Mesendoderm (in vitro differentiated cells): ENCODE measurements at places on chromosomes 12 and 14.

DNA sequence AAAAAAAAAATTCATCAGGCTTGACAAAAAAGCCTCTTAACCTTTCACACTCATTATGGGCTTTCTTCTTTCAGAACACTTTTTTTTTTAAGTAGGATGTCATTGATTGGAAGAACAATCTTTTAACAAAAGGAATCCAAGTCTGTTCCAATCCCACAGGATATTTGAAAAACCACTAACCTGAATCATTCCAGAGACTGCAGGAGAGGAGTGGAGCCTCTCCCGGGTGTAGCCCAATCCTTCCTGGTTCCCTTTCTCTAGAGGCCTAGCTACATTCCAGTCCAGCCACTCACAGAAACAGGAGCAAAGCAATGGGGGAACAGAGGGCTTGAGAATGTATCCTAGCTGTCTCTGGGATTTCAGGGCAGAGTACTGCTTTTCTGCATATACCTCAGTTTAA is 4.3 kb downstream of the MFAP5 start:
- no peak overlapping the region for H3K4me3 ChIP-seq
- no peaks in the 10 kb centered on the region for H3K27me3 ChIP-seq

DNA sequence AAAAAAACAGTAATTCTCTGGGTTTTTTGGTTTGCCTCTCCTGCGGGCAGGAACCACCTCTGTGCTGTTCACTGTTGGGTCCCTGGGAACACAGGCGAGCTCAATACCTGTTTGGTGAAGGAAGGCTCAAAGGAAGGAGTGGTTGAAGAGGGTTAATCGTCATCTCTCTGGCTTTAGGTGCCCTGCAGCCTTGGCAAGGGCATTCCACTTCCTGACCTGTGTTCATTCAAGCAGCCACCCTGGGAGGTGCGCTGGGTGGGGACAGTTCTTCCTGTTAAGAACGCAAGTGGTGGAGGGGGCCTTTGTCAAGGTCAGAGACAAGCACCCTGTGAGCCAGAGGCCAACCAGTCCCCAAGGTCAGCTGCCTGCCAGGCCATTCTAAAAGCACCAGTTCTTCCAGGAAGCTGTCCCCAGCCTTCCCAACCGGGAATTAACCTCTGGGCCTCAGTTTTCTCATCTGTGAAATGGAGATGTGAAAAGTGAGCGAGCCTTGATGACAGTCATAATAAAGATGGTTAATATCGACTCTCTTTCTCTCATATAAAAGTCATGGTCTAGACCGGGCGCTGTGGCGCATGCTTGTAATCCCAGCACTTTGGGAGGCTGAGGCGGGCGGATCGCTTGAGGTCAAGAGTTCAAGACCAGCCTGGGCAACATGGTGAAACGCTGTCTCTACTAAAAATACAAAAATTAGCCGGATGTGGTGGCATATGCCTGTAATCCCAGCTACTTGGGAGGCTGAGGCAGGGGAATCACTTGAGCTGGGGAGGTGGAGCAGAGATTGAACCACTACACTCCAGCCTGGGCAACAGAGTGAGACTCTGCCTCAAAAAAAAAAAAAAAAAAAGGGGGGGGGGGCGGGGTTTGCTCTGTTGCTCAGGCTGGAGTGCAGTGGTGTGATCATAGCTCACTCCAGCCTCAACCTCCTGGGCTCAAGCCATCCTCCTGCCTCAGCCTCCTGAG is 6.1 kb downstream of the RHOF start:
- H3K36me3 ChIP-seq: no peaks in the 10 kb centered on the region
- no peak overlapping the region for H3K4me3 ChIP-seq
- no peak overlapping the region for H3K27ac ChIP-seq
- no peak for DNase-seq

- no peak for DNase-seq
- no peaks in the 10 kb centered on the region for H3K4me1 ChIP-seq
- H3K27ac ChIP-seq: no peak overlapping the region
Observed at GRCh38 chr14:105399466-105399775, 1.1 kb downstream of the TEX22 start.

DNA sequence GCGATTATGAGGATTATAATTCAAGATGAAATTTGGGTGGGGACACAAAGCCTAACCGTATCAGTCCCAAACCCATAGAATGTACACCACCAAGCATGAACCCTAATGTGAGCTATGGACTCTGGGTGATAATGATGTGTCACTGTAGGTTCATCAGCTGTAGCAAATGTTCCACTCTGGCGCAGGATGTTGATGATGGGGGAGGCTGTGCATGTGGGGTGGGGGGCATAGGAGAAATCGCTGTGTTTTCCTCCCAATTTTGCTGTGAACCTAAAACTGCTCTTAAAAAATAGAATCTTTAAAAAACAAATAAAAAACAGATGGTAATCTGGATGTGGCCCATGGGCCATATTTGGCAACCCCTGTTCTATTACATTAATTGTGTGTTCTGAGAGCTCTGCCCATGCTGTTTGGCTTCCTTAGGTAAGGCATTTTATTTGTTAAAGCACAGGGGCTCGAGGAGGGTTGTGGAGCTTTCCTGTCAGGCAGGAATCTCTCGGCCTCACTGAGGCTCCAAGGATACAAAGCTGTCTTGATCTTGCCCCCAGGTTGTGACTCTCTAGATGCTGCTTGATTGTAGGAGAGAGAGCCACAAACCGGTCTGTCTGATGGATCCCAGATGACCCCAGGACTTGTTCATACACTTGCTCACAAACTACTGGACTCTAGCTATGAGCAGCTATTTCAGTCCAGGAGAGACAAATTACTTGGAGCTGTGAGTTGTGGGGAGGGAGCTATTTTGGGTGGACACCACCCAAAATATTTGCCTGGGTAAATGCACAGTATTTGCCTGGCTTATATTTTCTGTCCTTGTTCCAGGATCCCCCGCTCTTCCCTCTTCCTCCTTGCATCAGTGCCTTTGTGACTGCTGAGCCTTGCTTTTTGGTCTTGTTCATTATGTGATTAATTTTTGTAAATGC is 340.2 kb downstream of the MED13L start:
- no peaks in the 10 kb centered on the region for H3K36me3 ChIP-seq
- H3K27ac ChIP-seq: no peak overlapping the region
- H3K4me1 ChIP-seq: no peaks in the 10 kb centered on the region
- no peak overlapping the region for H3K4me3 ChIP-seq
- no peak for DNase-seq
- H3K27me3 ChIP-seq: no peaks in the 10 kb centered on the region

- H3K36me3 ChIP-seq: no peaks in the 10 kb centered on the region
- H3K27ac ChIP-seq: no peak overlapping the region
- H3K27me3 ChIP-seq: no peaks in the 10 kb centered on the region
- no peaks in the 10 kb centered on the region for H3K4me1 ChIP-seq
- DNase-seq: no peak
Observed at GRCh38 chr14:78451319-78451695, 281.1 kb downstream of the NRXN3 start.

DNA sequence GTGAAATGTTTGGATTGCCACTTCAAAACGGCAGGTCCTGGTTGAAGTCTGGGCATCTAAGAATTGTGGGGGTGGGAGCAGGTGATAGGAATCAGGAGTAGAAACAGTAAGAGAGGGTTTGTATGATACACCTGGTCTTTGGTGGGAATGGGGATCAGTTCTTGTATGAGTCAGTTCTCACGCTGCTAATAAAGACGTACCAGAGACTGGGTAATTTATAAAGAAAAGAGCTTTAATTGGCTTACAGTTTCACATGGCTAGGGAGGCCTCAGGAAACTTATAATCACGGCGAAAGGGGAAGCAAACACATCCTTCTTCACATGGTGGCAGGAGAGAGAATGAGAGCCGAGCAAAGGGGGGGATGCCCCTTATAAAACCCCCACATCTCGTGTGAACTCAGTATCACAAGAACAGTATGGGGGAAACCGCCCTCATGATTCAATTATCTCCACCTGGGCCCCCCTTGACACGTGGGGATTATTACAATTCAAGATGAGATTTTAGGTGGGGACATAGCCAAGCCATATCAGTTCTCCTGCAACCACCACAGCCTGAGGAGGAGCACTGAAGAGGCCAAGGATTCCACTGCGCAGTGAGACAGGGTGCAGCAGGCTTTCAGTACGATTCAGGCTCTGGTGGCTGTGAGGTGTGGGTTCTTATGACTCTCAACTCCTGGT is 52.1 kb downstream of the DRAM1 start:
- no peak overlapping the region for H3K4me3 ChIP-seq
- H3K27ac ChIP-seq: no peak overlapping the region
- H3K36me3 ChIP-seq: no peaks in the 10 kb centered on the region
- H3K4me1 ChIP-seq: no peaks in the 10 kb centered on the region

- DNase-seq: peak; percentile 40
- H3K27me3 ChIP-seq: no peaks in the 10 kb centered on the region
- no peaks in the 10 kb centered on the region for H3K36me3 ChIP-seq
- H3K27ac ChIP-seq: peak overlapping the region; percentile 98
- H3K4me1 ChIP-seq: no peaks in the 10 kb centered on the region
- H3K4me3 ChIP-seq: peak overlapping the region; percentile 82
Observed at GRCh38 chr12:93573552-93574223, 1.2 kb downstream of the SOCS2 start.

- no peak overlapping the region for H3K4me3 ChIP-seq
- DNase-seq: no peak
- H3K36me3 ChIP-seq: no peaks in the 10 kb centered on the region
- no peaks in the 10 kb centered on the region for H3K4me1 ChIP-seq
- H3K27me3 ChIP-seq: no peaks in the 10 kb centered on the region
- no peak overlapping the region for H3K27ac ChIP-seq
Observed at GRCh38 chr12:103997286-103997900, 31.7 kb downstream of the TDG start.

GRCh38 chr12:71426300-71427047 is 13.1 kb upstream of the LGR5 start:
- peaks cover 8% of the 10 kb centered on the region for H3K4me1 ChIP-seq
- H3K4me3 ChIP-seq: no peak overlapping the region
- H3K27me3 ChIP-seq: no peaks in the 10 kb centered on the region
- H3K36me3 ChIP-seq: no peaks in the 10 kb centered on the region

- H3K27me3 ChIP-seq: no peaks in the 10 kb centered on the region
- H3K27ac ChIP-seq: peak overlapping the region; percentile 70
- peak overlapping the region; percentile 96 for H3K4me3 ChIP-seq
Observed at GRCh38 chr12:110742096-110742717, 484 bp downstream of the PPP1CC start.

GRCh38 chr12:117213295-117213808 is 23.1 kb upstream of the FBXO21 start:
- no peaks in the 10 kb centered on the region for H3K4me1 ChIP-seq
- DNase-seq: no peak
- no peak overlapping the region for H3K27ac ChIP-seq
- no peak overlapping the region for H3K4me3 ChIP-seq
- no peaks in the 10 kb centered on the region for H3K27me3 ChIP-seq

DNA sequence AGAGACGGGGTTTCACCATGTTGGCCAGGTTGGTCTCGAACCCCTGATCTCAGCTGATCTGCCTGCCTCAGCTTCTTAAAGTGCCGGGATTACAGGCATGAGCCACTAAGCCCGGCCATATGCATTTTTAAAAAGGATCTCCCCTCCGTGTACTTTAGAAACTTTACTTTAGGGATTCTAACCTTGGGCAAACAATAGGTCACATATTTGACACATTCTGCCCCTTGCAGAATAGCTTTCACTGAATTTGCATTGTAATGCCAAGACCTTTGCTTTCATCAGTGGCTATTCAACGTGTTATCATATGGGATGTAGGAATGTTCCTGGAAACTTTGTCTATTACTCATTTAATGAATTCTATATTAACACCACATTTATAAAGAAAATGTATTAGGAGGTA is 11.4 kb upstream of the ANKS1B start:
- H3K27ac ChIP-seq: no peak overlapping the region
- H3K4me3 ChIP-seq: no peak overlapping the region
- H3K36me3 ChIP-seq: no peaks in the 10 kb centered on the region
- H3K27me3 ChIP-seq: no peaks in the 10 kb centered on the region
- no peaks in the 10 kb centered on the region for H3K4me1 ChIP-seq

GRCh38 chr12:111256629-111257434 is 112.1 kb downstream of the PHETA1 start:
- H3K4me1 ChIP-seq: no peaks in the 10 kb centered on the region
- no peak overlapping the region for H3K4me3 ChIP-seq
- DNase-seq: no peak
- no peak overlapping the region for H3K27ac ChIP-seq

DNA sequence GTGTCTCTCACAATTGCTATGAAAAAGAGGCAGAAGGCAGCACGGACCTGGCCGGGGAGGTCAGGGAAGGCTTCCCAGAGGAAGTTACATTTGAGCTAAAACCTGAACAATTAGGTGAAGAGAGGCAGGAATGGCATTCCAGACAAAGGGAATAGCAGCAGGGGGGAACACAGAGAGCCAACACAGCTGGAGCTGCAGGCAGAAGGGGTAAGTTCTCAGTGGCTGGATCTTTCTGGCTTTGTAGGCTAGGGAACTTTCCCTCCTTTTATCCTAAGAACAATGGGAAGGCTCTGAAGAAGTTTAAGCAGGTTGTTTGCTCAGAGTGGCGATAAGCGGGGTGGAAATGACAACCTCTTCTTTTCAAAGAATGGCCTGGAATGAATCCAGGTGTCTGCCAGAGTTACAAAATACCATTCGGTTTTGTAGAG is 100.0 kb downstream of the PRIMA1 start:
- peak overlapping the region; percentile 61 for H3K27ac ChIP-seq
- DNase-seq: peak; percentile 96
- no peaks in the 10 kb centered on the region for H3K27me3 ChIP-seq
- no peaks in the 10 kb centered on the region for H3K36me3 ChIP-seq

GRCh38 chr12:61385771-61386170 is 874.4 kb upstream of the USP15 start:
- H3K27me3 ChIP-seq: no peaks in the 10 kb centered on the region
- no peak for DNase-seq
- no peak overlapping the region for H3K27ac ChIP-seq
- H3K4me1 ChIP-seq: no peaks in the 10 kb centered on the region
- no peaks in the 10 kb centered on the region for H3K36me3 ChIP-seq
- H3K4me3 ChIP-seq: no peak overlapping the region

- H3K27ac ChIP-seq: no peak overlapping the region
- H3K4me1 ChIP-seq: no peaks in the 10 kb centered on the region
- DNase-seq: no peak
- no peak overlapping the region for H3K4me3 ChIP-seq
- no peaks in the 10 kb centered on the region for H3K36me3 ChIP-seq
Observed at GRCh38 chr12:89257340-89257739, 95.0 kb downstream of the DUSP6 start.

- peaks cover 8% of the 10 kb centered on the region for H3K4me1 ChIP-seq
- H3K27ac ChIP-seq: no peak overlapping the region
- H3K27me3 ChIP-seq: no peaks in the 10 kb centered on the region
Observed at GRCh38 chr12:89424389-89424788, 72.1 kb upstream of the DUSP6 start.

- H3K27me3 ChIP-seq: no peaks in the 10 kb centered on the region
- no peaks in the 10 kb centered on the region for H3K4me1 ChIP-seq
- no peak overlapping the region for H3K4me3 ChIP-seq
- DNase-seq: no peak
- no peak overlapping the region for H3K27ac ChIP-seq
- H3K36me3 ChIP-seq: no peaks in the 10 kb centered on the region
Observed at GRCh38 chr14:87111741-87112140, 881.2 kb downstream of the GALC start.

- DNase-seq: no peak
- no peaks in the 10 kb centered on the region for H3K27me3 ChIP-seq
- H3K36me3 ChIP-seq: no peaks in the 10 kb centered on the region
- H3K27ac ChIP-seq: no peak overlapping the region
Observed at GRCh38 chr12:94698578-94698977, 48.2 kb upstream of the TMCC3 start.
